Activated B cell treated with CpG ODN at 0.5 μM for 24 hours (primary cell): ENCODE measurements at places on chromosomes 6 and 20. TPM values are rescaled to one million over a fixed set of nuclear protein-coding genes. Genes with fewer than 3 reads are reported as not detected.
A peak's percentile ranks its signal among the peaks of the same experiment; 100 is the strongest.

DNA sequence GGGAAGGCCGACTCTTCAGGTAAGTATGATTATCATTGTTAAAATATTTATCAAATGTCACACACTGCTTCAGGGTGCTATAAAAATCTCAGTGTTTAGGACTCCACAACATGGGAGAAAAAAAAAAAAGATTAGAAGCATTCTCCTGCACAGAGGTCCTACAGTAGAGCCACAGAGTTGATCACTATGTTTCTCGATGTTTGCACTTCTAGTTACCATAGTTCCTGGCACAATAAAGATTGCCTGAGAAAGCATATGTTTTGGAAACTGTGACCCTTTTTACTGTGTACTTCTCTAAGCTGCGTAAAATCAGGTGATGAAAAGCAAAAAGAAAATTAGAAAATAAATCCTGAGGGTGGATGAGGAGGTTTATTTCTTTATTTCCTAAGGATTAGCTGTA lies 269.9 kb upstream of the SYNCRIP start:
- no peak for DNase-seq

GRCh38 chr6:11536795-11537194 lies 754 bp upstream of the TMEM170B start:
- no peak for DNase-seq

GRCh38 chr6:90468080-90468479 lies 118.8 kb downstream of the MAP3K7 start:
- no peak for DNase-seq

- DNase-seq, result peak; percentile 21
Measured at GRCh38 chr20:51318058-51318949, 224.2 kb downstream of the NFATC2 start.

DNA sequence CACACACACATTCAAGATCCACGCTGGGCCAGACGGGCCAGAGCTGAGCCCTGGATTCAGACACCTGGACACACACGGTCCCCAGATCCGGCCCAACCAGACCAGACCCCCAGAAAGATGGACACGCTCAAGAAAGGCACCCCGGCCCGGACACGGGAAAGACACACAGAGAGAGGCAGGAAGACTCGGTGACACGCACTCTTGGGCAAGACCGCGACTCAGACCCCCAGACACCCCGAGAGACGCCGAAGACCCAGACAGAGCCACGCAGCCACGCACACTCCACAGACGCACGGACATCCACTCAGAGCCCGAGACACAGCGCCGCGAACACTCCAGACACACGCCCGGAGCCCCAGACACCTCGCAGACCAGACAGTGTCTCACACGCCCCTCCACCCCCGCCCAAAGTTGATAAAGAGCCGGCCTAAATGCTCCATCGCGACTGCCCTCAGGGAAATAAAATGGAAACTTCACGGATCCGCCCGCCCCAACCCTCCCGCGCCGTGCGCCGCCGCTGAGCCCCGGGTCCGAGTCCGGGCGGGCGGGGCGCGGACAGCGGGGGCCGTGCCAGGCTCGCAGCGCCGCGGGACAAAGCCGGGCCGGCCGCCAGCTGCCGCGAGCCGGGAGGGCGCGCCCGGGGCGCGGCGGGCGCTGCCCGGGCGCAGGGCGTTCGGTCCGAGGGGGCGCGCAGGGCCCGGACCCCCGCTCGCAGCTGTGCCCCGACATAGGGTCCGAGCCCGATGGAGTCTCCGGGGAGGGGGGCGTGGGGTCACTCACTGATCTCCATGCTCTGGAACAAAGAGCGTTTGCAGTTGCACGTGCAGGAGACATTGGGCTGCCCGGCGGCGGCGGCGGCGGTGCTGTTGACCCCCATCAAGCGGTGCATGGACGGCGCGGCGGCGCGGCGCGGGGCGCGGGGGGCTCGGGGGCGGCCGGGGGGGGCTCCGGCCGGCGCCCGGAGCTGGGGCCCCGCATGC lies 831 bp downstream of the PMEPA1 start:
- DNase-seq, result peak; percentile 42

DNA sequence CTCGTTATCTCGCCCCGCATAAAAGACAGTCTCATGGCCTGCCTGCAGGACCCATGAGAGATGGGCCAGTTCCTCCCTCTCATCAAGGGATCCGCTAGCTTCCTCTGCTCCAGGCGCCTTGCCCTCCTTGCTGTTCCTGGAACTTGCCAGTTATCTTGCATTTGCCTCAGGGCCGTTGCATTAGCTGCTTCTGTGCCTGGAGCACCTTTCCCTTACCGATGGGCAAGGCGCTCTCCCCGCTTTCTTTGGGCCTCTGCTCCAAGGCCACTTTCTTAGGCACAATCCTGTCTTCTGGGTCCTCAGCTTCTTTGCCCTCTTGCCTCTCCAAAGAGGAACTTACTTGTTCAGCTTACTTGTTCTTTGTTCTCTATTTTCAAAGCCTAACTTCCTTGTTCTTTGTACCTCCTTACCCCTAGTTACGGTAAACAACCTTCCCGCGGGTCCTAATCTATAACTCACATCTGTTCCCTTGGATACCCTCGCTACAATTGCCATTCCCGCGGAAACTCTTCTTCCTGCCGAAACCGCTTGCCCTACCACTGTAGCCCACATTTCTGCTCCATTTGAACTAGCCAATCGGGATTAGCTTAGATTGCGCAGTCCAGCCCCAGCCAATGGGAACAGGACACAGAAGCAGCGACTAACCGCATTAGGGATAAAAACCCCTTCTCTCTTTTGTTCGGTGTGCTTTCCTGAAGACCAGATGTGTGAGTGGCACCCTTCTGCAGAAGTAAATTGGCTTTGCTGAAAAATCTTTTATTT lies 887 bp upstream of the NSFL1C start:
- DNase-seq, result peak; percentile 35

DNA sequence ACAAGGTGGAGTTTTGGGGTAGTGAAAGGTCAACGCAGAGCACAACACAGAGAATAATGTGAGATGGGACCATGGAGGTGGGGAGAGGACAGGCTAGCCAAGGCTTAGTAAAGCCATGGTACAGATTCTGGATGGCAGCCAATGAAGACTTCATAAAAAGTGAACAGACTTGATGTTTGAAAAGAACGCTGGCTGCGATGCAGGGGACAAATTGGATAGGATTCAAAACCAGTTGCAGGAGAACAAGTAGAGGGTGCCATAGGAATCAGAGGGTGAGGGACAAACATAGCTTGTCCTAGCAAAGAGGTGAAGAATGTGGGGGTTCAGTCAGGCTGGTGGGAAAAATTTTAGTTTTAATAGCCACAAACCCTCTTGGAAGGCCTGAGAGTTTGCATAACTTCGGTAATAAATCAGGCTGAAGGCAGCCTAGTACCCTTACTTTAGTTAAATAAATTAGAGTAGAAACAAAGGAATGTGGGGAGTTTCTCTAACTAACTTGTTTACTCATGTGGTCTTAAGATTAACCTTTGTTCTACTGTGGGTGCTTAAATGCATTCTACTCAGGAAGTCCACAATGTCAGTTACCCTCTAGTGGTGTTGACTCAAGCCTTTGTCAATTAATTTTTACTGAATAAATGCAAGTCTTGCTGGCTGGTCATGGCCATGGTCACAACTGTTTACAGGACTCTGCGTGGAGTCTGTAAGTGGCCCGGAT lies 216.4 kb downstream of the C6orf118 start:
- no peak for DNase-seq

GRCh38 chr6:2986722-2987221 lies 12.9 kb upstream of the NQO2 start:
- no peak for DNase-seq

DNA sequence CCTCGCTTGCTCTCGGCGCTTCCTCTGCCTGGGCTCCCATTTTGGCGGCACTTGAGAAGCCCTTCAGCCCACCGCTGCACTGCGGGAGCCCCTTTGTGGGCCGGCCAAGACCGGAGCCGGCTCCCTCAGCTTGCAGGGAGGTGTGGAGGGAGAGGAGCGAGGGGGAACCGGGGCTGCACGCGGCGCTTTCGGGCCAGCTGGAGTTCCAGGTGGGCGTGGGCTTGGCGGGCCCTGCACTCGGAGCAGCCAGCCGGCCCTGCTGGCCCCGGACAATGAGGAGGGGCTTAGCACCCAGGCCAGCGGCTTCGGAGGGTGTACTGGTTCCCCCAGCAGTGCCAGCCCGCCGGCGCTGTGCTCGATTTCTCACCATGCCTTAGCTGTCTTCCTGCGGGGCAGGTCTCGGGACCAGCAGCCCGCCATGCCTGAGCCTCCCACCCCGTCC lies 10.2 kb upstream of the SRPK1 start:
- DNase-seq, result no peak

GRCh38 chr6:166998256-166999144 lies 697 bp upstream of the CEP43 start:
- DNase-seq, result peak; percentile 38

DNA sequence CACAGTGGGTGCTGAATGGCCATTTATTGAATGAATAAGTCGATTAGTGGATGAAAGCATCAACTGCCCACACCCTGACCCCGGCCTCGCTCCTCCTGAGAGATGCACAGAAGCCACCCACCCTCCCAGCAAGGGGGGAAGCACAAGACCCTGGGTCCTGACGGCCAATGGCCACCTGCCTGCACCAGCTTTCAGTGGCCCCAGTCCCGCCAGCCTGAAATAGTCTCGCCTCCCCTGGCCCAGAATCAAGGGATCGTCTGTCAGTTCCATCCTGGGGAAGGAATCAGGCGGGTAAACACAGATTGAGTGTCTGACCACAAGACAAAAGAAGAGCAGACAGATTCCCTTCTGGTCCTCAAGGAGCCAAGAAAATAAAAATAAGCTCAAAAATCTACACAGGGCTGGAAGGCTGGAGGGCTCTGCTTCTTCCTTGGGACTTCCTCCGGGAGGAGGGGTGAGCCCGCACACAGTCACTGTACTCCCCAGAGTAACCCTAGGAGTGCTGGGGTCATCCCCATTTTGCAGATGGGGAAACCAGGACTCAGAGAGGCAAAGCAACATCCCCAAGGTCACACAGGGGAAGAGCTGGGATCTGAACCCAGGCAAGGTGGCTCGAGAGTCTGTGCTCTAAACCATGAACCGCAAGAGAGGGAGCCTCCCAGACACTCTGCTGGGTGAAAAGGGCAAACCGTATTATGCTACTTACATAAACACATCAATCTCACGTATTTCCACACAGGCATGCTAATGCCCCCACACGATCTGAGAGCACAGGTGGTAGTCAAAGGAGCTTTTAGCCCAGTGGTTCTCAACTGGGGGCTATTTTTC lies 7.8 kb downstream of the PREX1 start:
- DNase-seq, result no peak

- no peak for DNase-seq
Measured at GRCh38 chr6:145020114-145020513, 715.2 kb downstream of the EPM2A start.

- no peak for DNase-seq
Measured at GRCh38 chr6:34953061-34954025, 64.3 kb downstream of the ANKS1A start.

GRCh38 chr20:44997171-44997570 lies 30.9 kb downstream of the STK4 start:
- no peak for DNase-seq

GRCh38 chr20:51285684-51286083 lies 256.8 kb downstream of the NFATC2 start:
- DNase-seq, result no peak

GRCh38 chr6:124901084-124901483 lies 61.2 kb upstream of the RNF217 start:
- DNase-seq, result no peak

DNA sequence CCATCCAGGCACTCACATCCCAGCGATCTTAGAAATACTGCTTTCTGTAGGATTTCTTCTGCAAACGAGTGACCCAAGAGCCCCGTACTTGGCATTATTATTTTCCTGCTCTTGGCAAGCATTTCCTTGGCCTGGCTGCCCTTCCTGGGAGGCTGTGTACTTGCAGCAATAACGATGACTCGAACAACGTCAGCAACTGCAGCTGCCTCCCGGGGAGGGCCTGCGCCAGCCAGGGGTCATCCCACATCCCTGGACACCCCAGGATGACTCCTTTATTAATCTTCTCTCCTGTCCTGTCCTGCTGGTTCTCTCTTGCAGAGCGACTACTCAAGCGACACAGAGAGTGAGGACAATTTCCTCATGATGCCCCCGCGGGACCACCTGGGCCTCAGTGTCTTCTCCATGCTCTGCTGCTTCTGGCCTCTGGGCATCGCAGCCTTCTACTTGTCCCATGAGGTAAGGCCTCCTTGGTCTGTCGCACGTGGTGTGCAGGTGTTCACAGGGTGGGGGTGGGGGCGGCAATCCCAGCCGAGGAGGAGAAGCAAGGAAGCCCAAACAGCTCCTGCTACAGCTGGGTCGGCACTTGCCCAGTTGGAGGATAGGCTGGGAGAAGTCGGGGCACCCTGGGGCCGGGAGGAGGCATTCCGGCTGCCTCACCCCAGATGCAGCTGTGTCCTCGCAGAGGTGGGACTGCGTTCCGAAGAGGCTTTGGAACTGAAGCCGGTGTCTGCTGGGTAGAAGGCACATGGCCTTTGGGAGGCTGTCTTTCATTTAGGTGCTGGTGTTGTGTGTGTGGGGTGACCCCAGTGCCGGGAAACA lies 115.3 kb downstream of the SYNDIG1 start:
- DNase-seq, result no peak

EEF1A2 gene
- total RNA-seq, result 1.2 and 1.6 TPM in 2 replicates

CCM2L gene
- total RNA-seq, result 0.11 and 0.20 TPM in 2 replicates

BPIFB1 gene
- total RNA-seq, result not detected in 2 replicates
